Stimulated activated CD8-positive, alpha-beta memory T cell treated with anti-CD3 and anti-CD28 coated beads, Interleukin-4, amount 100 ng/mL, for 4 hours (primary cell): ENCODE measurements at places on chromosomes 2 and 18.

- DNase-seq, result no peak
Measured at GRCh38 chr2:7900593-7900992, 781.3 kb upstream of the ID2 start.

- DNase-seq, result no peak
Measured at GRCh38 chr2:196902828-196903227, 23.7 kb downstream of the PGAP1 start.

DNA sequence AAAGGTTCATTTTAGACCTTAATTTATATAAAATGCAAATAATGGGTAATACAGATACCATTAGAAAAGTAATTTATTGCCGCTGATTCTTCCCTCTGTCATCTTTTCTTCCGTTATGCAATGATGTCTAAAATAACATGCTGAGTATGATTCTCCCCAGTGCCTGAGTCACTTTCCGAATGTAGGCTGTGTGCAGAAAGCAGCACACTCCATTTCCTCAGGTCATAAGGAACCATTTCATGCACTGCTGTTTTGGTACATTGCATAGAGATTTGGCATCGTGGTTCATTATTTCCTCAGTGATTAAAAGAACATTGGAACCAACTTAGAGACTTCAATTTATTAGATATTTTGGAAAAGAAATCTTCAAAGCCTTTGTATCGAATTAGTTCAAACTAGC, 173.5 kb downstream of the CDH2 start:
- no peak for DNase-seq

- DNase-seq, result no peak
Measured at GRCh38 chr2:100390001-100390940, 27.2 kb downstream of the CHST10 start.

GRCh38 chr2:31831585-31831984, 179.2 kb downstream of the MEMO1 start:
- DNase-seq, result no peak

DNA sequence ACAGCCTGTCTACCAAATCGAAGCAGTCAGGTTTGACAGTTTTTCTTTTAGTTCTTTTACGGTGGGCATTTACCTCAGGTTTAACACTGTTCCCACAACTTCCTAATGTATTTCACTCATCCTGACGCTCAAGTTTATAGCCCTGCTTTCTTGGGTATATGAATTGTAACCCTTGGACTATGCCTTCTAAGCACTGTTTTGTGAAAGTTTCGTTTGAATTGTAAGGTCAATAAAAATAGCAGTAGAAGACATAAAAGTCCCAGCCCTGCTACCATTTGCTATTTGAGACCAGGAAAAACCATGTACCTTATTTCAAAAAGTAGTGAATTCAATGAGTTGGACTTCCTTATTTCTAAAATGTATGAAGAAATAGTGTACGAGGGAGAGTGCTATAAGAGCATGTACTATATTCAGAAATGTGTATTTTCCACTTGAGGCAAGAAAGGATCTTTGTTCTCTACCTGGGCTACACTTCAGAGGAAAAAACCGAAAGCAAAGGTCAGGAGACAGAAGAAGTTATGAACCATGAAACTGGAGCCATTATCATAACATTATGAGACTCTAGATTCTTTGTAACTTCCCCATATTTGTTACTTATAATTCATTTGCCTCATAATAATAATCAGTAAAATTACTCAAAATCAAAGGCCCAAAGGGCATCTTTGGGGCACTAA, 1.9 kb upstream of the ZC3H15 start:
- no peak for DNase-seq

DNA sequence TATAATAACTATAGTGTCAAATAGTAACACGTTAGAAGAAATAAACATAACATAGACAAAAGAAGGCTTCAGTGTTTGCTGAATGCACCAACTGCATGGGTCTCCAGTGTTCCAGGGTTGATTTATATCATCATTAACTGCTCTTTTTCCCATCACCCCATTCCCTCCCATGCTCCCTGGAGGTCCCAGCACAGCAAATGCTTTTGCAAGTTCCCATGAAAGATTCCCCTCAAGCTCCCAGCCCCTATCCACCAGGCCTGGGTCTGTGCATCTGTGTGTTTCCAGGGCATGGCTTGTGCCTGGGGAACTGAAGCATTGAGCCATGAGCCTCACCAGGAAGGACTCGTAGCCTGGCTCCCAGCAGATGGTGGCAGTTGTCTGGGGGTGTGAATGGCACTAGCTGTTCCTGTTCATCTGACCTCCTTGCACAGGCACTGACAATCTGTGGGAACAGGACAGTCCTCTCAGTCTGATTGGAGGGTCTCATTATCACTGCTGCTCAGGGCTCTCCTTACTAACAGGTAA, 164.6 kb upstream of the RMP24 start:
- DNase-seq, result no peak

- DNase-seq, result no peak
Measured at GRCh38 chr2:118078734-118079133, 9.5 kb upstream of the INSIG2 start.

DNA sequence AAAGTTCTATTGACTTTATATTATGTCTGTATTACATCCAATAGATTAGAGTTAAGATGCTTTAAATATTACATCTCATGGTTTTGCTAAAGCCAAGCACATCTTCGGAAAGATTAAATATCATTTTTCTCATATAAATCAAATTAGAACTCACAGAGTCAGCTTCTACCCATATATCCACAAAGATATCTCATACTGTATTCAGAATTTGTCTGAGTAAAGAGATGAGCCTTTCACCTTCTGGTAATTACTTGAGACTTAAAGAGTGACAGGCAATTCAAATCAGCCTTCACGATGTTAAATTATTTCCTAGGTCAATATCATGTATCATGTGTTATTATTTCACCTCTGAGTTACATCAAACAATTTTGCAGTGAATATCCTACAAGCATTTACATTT, 13.0 kb downstream of the CCDC178 start:
- no peak for DNase-seq

DNA sequence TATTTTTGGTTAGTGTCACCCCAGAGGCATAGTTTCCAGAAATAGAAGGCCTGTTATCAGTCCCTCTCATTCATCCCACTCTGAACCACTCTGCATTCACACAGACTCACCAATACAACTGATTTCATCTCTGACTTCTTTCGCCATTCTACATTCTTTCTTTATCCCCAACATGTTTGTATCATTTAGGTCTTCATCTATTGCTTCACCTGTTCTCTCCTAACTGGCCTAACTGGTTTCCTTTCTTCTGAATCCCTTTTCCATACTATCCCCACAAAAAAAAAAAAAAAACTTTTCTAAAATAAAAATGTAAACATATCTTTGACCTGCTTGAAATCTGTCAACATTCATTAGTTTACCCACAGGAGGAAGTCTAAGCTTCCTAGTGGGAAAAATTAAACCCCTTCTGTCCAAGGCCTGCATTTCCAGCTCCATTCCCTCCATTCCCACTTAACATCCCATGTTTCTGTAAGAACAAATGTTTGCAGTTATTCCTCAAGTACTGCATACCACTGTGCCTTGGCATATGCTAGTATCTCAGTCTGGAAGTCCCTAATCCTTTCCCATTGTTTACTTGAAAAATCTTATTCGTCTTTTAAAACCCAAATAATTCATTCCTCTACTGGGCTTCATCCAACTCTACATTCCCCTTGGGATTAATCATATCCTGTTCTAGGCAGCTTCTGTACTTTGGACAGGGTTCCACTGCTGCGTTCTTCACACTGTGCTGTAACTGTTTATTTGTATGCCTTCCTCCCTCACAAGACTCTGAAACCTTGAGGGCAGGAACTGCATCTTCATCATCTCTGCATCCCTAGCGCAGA, 68.5 kb downstream of the FIGN start:
- DNase-seq, result no peak

DNA sequence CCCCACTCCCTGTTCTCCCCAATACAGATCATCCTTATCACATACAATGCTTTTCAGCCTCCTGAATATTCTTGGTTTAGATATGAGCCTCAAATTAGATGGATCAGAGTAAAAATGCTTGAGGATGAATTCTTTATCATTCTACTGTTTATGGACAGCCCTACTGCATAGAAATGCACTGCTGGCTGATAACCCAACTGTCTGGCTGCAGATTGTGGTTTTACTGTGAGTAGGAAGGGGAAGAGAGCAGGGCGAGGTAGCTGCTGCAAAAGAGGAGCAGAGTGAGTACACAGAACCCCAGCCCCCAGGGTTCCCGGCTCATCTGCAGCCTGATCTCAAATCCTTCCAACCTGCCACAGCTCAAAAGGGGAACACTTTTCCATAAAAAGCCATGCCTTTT, 29.4 kb upstream of the NCOA1 start:
- no peak for DNase-seq

- no peak for DNase-seq
Measured at GRCh38 chr2:64151476-64151875, 7.3 kb upstream of the PELI1 start.

DNA sequence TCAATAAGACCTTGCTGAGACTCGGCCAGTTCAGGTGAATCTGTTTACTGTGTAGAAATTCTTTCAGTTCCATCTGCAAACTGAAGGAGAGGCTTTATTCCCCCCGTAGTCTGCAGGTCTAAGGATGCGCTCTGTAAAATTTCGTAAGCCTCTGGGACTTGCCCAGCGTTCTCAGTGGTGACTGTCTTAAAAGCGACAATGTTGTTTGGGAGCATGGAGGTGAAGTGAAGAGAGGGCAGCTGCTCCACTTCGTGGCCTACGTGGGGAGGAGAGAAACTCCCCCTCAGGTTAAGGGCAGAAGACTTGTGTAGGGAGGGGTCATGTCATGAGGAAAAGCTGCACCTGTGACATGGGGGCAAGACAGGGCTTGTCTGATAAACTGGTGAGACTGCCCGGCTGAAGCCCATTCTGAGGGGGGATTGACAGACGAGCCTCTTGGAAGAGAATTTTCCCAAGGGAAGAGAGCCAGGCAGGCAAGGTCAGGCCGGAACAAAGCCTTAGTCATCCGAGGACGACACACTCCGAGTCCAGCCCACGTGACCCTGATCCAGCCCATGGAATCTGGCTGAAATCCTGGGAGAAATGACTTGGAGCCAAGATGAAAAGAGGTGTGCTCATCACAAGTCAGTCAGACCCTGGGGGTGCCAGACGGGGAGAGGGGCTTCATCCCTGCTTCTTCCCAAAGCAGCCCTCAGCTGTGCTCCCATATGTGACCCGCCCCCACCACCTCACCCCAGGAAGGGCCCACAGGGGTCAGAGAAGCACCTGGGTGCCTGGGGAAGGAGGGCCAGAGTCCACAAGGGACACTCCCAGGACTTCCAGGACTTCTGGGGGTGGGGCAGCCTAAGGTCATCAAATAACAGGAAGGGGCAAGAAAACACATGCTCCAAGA, 88.5 kb upstream of the SH3BP4 start:
- DNase-seq, result no peak
